Retinal pigment epithelial cell (primary cell): ENCODE measurements at places on chromosomes 1 and 21.

DNA sequence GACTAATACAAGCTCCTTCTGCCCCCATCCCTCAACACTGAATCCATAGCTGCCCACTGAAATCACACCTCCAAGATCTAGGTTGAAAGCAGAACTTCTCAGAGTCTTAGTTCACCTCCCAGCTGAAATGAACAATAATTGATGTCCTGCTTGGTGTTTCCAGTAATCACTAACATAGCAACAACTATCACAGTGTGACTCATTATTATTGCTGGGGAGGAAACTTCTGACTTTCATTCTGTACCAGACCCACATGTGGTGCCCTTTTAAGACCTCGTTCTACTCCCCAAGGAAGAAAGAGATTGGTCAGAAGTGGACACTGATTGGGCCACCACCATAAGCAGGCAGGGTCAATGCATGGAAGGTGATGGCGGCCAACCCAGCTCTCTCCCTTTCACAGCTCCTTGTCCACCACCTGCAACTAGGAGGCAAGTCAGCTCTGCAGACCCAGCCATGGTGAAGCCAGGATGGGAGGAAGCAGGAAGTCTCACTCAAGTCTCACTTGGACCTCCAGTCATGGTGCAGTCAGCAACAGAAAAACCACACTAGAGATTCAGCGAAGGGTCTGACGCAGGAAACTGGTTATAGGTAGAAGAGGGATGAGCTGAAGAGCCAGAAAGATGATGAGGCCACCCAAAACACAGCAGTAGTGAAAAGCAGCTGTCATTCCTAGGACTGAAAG lies 720.2 kb downstream of the PTPRU start:
- DNase-seq, result no peak

DNA sequence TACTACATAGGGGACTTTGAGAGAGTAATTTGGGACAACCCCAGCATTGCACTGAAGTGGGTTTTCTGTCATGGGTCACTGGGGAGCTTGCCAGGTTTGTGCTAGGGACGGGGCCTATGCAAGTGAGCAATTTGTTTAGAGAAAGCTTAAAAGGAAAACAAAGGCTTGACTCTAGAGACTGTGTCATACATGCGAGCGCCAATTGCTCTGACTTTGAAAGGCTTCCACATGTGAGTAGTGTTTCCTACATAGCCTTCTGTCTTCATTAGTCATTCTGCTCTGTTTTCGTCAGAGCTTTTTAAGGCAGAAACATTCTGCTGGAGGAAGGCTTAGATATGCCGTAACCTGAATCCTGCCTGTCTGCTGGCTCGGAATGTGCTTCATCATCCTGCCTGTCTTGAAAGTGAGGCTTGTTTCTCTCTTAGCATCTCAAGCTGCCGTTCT lies 28.4 kb downstream of the TRIM45 start:
- DNase-seq, result peak; percentile 97

DNA sequence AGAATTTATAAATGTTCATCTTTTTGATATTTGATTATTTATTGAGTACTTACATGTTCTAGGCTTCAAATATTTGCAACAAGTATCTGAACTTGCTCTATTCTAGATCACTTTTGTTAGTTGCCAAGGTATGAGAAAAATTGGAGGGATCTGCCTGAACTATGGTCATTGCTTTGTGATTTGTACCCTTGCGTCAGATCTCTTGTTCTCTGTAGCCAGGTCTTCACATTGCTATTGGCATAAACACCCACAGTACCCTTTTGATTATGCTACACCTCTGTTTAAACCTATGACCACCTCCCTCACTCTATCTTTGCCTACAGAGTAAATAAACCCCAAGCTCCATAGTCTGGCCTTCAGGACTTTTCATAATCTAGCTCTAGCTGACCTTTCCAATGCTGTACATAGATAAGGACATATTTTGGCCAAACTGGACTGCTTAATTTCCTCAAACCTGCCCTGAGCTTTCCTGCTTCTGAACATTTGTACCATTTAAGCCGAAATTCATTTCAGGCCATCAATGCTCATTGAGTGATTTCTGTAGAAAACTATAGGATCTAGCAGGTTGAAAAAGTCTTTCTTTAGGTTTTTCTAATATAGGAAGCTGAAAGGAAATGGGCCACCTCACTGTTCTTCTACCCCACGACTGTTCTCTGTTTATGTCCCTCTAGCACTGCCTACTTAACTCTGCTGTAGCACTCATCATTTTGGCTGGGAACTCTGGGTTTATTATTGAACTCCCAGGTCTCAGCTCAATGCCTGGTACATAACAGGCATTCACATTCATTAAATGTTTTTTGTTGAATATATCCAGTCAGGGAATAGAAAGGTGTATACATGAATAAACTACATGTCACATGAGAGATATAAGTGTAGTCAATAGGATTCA lies 84.9 kb downstream of the PPP1R12B start:
- no peak for DNase-seq

- DNase-seq, result peak; percentile 92
Measured at GRCh38 chr1:223700942-223701637, 11.2 kb upstream of the CAPN2 start.

GRCh38 chr21:34606621-34607020 lies 8.3 kb downstream of the RCAN1 start:
- no peak for DNase-seq

- no peak for DNase-seq
Measured at GRCh38 chr1:167794043-167794442, 72.3 kb downstream of the MPZL1 start.

- DNase-seq, result no peak
Measured at GRCh38 chr21:32372755-32373154, 20.1 kb downstream of the URB1 start.

DNA sequence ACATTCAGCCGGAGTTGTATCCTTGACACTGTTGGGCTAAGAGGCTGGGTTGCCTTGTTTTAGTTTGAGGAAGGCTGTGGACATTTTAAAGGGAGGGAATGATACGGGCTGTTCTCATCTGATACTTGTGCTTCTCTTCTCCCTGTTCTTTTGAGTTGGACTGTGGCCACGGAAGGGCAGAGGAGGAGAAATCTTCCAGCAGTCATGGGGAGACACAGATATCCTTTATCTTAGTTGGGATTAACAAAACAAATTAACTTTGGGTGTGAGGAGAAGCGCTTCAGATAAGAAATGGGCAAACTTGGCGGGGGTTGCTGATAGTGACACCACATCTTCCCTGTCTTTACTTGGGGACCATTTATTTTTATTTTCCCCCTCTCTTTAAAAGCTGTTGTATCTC lies 138.8 kb downstream of the ROR1 start:
- no peak for DNase-seq

DNA sequence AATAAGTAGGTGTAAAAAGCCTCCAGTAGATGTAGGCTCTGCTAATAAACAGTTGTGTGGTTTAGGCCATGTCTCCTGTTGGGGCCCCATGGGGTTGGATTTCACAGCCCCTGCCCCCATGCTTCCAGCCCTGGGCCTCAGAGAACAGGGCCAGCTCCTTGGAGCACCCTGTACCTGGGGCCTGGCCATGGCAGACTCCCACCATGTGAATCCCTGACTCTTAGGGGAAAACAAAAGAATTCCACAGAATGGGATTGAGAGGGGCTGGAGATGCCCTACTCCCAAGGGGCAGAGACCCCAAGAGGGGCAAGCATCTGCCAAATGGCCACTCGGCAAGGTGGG lies 11.5 kb downstream of the LRP8 start:
- DNase-seq, result no peak

DNA sequence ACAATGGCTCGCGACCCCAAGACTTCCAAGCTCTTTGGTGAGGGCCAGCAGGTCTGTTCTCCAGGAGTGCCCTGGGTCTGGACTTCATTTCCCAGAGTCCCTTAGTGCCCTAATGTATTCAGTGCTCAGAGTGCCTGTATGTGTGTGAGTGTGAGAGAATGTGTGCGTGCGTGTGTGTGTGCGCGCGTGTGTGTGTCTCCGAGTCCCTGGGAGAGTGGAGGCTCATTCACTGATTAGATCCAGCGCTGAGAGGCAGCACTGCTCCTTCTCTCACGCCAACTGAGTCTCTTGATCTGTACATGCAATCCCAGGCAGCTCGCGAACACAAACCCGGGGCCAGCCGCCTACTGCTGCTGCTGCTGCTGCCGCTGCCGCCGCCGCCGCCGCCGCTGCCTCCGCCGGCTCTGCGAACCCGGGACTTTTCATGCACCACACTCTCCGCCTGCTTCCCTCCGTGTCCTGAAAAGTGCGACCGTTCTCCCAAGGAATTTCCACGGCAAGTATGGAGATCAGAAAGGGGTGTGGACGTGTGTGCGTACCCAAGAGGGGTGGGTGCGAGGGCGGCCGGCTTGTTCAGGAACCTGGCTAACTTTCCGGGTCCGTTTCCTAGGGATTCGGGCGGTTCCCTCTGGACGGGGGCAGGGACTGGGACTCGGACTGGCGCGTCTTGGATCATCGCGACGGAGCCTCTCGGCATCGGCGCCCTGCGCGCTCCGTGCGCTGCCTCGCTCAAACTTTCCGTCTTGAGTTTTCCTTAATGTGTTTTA lies at the start of gene RNF220:
Gene RNF220, plus strand, starts transcription at position 225 of the 767 bp plus-strand sequence.
- no peak for DNase-seq

- DNase-seq, result no peak
Measured at GRCh38 chr21:44722731-44723130, 11.4 kb upstream of the TSPEAR start.

DNA sequence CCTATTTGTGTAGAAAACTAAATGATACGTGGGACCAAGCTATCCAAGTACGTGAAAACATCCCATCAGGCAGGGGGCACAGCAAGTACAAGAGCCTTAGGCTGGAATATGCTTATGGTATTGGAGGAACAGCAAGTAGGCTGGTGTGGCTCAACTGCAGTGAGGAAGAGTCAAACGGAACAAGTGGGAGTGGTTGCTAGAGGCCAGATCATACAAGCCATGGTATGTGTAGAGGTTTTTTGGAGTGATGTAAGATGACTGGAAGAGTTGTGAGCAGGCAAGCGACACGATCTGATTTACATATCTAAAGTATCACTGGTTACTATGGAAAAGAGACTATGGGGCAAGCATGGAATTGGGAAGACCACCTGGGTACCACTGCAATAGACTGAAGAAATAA lies 27.8 kb downstream of the ELK4 start:
- no peak for DNase-seq
